GM12864 (cell line): ENCODE measurements at places on chromosomes 3 and 15.

DNA sequence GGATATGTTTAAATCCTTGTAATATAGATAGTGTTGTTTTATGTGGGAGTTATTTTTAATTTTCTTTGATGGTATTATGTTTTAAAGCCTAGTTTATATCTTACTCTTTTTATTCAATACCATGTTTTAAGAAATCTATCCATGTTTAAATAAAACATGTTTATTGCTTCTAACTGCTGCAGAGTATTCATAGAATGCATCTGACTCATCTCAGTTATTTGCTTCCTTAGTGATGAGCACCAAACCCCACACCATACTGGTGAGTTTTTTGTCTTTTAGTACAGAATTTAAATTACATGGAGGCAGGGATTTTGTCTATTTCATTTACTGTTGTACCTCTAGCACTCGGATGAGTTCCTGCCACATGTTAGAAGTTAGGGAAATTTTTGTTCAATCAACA lies 209.2 kb downstream of the NSUN3 start:
- DNase-seq: no peak

- DNase-seq: no peak
Observed at GRCh38 chr15:55118344-55118870, 78.3 kb downstream of the RSL24D1 start.

DNA sequence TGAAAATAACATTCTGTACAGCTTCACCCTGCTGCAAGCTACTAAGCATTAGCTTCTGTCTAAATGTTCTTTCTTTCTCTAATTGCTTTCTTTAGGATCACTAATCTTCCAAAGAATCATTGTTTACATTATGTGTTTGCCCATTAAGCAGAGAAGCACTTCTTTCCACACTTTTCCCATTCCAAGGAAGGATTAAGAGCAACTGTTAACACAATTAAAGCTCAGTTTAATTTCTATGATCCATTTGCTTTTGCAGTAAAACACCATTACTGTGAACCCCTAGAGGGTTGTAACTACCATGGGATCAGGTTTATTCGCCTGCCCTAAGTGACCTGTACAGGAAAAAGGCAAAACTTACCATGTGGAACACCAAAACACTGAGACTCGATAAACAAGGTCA lies 125.8 kb upstream of the ZNF385D start:
- no peak for DNase-seq

DNA sequence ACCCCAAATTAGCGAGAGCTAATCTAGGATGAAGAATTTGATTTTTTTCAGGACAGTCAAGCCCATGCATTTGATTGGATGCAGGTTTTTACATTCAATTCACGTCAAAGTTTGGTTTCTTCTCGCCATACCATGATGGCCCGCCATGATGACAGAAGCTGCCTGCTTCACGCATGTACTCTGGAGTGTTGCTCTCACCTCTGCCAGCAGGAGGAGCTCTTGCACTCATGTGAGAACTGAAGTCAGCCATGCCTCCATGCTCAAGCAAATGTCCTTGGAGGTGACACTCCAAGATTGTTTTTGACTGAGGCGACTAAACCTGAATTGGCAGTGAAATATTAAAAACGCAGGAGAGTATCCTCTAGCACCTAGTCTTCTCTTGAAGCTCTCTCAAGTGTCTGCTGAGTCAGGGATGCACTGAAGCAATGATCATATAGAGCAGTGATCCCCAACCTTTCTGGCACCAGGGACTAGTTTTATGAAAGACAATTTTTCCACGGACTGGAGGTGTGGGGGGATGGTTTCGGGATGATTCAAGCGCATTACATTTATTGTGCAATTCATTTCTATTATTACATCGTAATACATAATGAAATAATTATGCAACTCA lies 120.9 kb downstream of the SAMMSON start:
- peak; percentile 73 for DNase-seq

- no peak for DNase-seq
Observed at GRCh38 chr3:150314248-150315004, 93.7 kb upstream of the TSC22D2 start.

- no peak for DNase-seq
Observed at GRCh38 chr3:13176445-13176844, 103.2 kb upstream of the IQSEC1 start.

DNA sequence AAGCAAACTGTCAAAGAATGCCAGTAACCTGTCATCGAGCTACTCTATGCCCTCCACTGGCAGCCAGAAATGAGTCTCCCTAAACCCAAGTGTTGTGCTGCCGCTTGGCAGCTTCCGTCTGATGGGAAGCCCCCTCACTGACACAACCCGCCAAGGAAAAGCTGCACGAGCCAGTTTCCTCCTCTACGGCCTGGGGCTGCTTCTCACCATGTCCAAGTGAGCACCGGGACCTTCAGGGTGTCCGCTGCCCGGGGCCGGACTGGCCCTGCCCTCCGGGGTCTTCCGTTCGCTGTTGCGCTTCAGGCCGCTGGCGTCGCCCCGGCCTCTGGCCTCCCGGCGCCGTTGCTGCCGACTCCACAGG lies 490 bp downstream of the TOMM70 start:
- peak; percentile 8 for DNase-seq

DNA sequence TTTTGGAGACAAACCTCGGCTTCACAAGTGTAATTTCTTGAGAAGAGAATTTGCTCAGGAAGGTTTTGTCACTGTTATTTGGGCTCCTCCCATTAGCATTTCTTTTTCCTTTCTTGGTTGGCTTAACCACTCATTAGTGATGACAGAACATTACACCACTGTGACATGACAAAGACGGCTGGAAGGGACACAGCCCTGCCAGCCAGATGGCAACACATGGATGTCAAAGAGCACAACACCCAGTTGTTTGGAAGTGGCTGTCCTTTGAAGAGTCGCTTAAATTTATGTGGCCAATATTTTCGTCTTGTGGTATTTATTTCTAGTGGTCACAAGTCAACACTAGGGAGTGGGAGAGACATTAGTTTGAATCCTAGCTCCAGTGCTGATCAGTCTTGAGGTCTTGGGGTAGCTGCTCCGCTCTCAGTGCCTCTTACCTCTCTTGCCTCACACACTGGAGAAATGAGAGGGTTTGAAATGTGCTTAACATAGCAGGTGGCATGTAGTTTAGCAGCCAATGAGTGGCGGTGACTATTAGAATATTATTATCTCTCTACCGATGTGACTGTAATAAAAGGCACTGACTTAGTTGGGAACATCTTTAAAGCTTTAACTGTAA lies 92.8 kb downstream of the FRMD4B start:
- DNase-seq: no peak

DNA sequence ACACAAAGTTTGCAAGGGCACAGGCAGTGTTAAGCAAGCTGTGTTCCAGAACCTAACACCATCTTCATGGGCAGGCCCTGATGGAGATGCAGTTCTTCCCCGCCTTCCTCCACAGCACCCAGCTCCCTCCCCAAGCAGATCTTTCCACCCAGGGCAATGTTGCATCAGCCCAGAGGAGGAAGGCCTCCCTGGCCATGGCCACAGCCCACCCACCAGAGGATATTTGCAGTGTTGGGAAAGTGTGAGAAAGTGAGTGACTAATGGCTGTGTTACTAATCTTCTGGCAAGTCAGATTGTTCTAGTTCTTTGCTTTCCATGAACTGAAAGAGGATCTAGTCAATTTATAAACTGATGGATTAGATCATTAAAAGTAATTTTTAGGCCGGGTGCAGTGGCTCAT lies 42.0 kb upstream of the ATP10A start:
- no peak for DNase-seq

DNA sequence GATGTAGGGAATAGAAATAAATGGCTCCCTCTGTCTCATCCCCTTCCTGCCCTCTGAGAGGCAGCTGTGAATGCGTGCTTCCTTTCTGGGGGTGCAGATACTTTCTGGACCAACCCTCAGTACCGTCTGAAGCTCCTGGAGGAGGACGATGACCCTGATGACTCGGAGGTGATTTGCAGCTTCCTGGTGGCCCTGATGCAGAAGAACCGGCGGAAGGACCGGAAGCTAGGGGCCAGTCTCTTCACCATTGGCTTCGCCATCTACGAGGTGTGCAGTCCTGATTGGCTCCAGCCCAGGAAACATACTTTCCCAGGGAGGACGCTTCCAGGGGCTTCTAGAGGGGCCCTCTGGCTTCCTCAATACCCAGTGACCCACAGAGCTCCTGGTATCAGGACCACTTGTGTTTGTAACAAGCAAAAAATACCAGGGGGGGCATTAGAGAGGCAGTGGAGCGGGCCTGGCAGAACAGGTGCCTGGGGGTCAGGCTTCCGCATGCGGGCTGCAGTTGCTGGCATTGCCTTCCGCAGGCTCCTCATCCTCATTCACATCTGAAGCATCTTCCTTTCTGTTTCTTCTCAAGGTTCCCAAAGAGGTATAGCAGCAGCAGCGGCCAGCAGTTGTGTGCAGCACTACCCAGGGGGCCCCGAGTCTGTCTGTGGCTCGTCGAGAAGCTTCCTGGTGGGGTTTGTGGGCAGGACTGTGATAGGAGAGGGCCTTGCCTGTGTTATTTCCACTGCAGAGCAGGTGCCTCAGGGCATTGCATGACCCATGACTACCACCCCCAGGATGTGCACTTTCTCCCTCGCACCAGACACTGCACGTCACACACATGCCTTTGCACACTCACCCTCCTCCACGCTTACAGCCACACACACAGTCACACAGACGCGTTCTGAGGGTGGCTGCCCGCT lies 42.5 kb downstream of the CAPN3 start:
- no peak for DNase-seq

DNA sequence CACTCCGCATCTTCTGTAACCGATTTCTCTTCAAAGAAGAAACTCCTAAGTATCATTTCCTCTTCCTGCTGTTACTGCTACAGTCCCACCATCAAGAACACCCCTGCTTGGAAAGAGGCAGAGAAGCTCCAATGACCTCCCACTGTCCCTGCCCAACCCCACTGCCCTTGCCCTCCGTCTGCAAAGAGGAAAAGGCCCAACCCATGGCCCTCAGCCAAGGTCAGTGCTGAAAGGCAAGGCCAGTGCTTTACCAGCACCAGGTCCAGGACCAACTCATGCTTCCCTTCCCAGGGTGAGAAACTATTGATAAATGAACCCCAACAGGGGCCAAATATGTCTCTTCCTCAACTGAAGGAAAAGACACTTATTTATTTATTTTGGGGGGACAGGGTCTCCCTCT lies 22.5 kb downstream of the FAM240A start:
- DNase-seq: no peak

- DNase-seq: no peak
Observed at GRCh38 chr3:131224886-131225550, 156.6 kb upstream of the NUDT16 start.

DNA sequence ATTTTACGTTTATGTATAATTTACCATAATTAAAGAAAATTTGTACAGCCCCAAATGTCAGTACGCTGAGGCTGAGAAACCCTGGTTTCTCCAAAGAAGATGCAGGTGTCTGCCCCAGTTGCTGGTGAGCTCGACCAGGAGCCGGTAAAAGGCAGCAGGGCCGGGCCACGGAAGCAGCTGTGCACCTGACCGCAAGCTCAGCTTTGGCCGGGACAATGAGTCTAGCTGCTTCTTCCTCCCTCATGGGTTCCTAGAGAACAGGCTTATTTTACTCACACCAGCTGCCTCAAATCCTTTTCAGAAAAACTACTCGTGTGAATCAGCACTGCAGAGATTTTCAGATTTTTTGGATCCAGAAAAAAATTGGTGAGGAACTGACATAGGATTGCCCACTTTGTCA lies 18.0 kb upstream of the ZXDC start:
- DNase-seq: no peak

GRCh38 chr3:53240989-53241972 lies 14.5 kb downstream of the TKT start:
- DNase-seq: no peak

DNA sequence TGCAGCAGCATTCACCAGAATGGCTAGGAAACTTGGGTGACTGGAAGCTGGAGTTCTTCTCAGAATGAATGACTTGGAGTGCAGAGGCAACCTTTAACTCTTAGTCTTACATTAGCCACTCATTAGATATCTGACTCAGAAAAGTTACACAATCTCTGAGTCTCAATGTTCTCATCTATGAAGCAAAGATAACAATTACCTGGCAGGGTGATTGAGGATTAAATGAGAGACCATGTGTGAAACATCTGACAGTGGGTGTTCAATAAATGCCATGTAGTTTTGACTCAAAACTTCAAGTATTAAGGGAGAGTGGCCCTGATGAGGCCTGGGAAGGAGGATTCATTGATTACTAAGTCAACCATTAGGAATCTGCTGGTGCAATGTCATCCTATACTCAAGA lies 48.3 kb downstream of the MRPL3 start:
- no peak for DNase-seq

GRCh38 chr3:167346171-167346570 lies 33.9 kb downstream of the ZBBX start:
- DNase-seq: no peak

- DNase-seq: no peak
Observed at GRCh38 chr3:186487819-186488218, 56.4 kb downstream of the CRYGS start.

DNA sequence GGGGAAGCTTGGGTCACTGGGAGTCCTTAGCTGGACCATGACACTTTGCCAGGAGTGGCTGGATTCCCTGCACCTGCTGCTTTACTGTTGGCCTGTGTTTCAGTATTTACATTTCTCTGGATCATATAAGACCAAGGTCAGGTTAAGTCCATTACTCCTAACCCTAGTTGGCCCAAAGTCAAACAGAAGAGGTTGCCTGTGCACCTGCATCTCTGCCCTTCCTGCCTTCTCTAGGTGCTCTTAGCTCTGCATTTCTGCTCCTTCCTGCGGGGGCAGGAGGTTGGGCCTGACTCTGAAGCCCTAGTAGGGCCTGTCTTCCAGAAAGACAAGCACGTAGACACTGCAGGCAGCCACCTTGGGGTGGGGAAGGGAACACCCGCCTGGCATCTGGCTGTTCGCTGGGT lies 124.3 kb downstream of the RPLP1 start:
- DNase-seq: no peak

DNA sequence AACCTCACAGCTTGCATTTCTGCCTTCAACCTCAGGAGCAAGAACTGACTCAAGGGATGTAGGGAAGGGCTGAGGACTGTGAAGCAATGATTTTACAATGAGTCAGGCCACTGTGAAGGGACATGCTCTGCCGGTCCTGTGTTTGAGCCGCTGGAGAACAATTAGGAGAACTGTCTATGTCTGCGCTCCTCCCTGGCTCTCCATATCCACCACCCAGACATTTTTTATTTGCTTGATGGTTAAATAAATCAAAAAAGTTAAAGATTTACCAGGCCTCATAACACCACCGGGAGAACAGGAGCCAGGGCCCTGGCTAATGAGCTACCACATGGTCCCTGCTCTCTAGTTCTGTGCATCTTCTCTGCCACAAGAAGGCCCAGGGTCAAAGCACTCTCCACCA lies 29.6 kb downstream of the SEC61A1 start:
- DNase-seq: no peak
